Suprapubic skin (tissue), 4 donors: ENCODE measurements at places on chromosomes 13 and 19. TPM values are rescaled to one million over a fixed set of nuclear protein-coding genes. Genes with fewer than 3 reads are reported as not detected.

The TRIM28 gene
- 334 TPM for total RNA-seq

The SPRED3 gene
- 0.60 TPM for total RNA-seq

The MCOLN1 gene
- 15.9 TPM for total RNA-seq

The PTH2 gene
- total RNA-seq: not detected

The CCDC159 gene
- 18.6 TPM for total RNA-seq

The ZNF541 gene
- total RNA-seq: 0.80 TPM

The ZNF229 gene
- 2.3 TPM for total RNA-seq

The ANKLE1 gene
- total RNA-seq: 1.3 TPM

The ZNF780B gene
- total RNA-seq: 7.6 TPM

The PTGIR gene
- 3.0 TPM for total RNA-seq

The ZNF415 gene
- total RNA-seq: 8.3 TPM

The PRR19 gene
- total RNA-seq: 1.2 TPM

The KCNJ14 gene
- total RNA-seq: 4.6 TPM

The EBI3 gene
- total RNA-seq: not detected

The RDH8 gene
- not detected for total RNA-seq

The DNAAF3 gene
- 0.87 TPM for total RNA-seq

The FAM174C gene
- 53.9 TPM for total RNA-seq

The TRMT1 gene
- 46.2 TPM for total RNA-seq

The LINGO3 gene
- total RNA-seq: not detected

The KCTD4 gene
- 0.89 TPM for total RNA-seq

The IFT88 gene
- total RNA-seq: 9.1 TPM

The SIGLEC8 gene
- total RNA-seq: not detected

The BLOC1S3 gene
- 16.5 TPM for total RNA-seq

The C19orf85 gene
- not detected for total RNA-seq

The C19orf73 gene
- total RNA-seq: 9.3 TPM

The TMEM86B gene
- total RNA-seq: 9.4 TPM

The HSPB6 gene
- 6.7 TPM for total RNA-seq

The SYCN gene
- not detected for total RNA-seq

The TSHZ3 gene
- total RNA-seq: 3.2 TPM

The HSD11B1L gene
- 13.0 TPM for total RNA-seq

The SHANK1 gene
- 6.6 TPM for total RNA-seq

The ZNF8 gene
- total RNA-seq: 8.4 TPM

The SIGLEC9 gene
- 0.83 TPM for total RNA-seq

The PRTN3 gene
- total RNA-seq: not detected
